ENCODE measurements at places on chromosomes 12 and 14.

- no peak for DNase-seq
Observed at GRCh38 chr12:105911966-105912365, 226.8 kb downstream of the NUAK1 start.

GRCh38 chr12:108784270-108784669 is 53.0 kb upstream of the CORO1C start:
- DNase-seq, result no peak

GRCh38 chr14:56787530-56787929 is 22.7 kb downstream of the OTX2 start:
- no peak for DNase-seq

DNA sequence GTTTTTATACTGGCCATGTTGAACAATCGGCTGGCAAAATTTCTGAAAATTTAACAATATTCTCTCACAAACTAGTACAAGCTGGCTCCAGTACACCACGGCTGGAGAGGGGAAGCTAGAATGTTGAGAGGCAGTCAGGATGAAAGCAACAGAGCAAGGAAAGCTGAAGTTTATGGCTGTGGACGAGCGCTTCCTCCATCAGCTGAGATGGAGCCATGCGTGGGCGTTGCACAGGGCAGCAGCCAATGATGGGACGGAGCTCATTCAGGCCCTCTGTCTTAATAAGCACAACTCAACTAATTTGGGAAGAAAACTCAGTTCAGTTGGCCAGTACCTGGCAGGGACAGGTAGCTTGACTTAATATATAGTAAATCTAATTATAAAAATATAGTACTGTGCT is 14.1 kb upstream of the DCP1B start:
- no peak for DNase-seq

GRCh38 chr12:89671469-89671868 is 37.2 kb downstream of the ATP2B1 start:
- DNase-seq, result no peak

GRCh38 chr14:93643676-93644075 is 144.6 kb downstream of the PRIMA1 start:
- no peak for DNase-seq

- DNase-seq, result no peak
Observed at GRCh38 chr14:42198010-42198409, 591.3 kb downstream of the LRFN5 start.

DNA sequence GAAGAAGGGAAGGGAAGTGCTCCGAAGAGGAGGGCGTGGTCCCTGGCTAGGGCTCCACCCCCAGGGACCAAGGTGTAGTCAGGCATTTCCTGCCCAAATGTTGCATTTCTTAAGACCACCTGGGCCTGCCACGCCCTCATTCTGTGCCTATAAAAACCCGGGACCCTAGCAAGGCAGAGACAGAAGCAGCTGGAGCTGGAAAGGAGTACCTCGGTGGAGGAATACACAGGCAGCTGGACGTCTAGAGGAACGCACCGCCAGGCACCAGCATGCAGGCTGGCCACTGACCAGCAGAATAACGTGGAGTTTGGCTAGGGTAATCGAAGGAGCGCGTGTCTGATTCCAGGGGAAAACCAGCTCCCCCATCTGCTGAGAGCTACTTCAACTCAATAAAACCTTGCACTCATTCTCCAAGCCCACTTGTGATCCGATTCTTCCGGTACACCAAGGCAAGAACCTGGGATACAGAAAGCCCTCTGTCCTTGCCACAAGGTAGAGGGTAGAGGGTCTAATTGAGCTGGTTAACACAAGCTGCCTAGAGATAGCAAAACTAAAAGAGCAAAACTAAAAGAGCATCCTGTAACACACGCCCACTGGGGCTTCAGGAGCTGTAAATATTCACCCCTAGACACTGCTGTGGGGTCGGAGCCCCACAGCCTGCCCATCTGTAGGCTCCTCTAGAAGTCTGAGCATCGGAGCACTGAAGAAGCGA is 21.0 kb downstream of the CFL2 start:
- DNase-seq, result no peak

DNA sequence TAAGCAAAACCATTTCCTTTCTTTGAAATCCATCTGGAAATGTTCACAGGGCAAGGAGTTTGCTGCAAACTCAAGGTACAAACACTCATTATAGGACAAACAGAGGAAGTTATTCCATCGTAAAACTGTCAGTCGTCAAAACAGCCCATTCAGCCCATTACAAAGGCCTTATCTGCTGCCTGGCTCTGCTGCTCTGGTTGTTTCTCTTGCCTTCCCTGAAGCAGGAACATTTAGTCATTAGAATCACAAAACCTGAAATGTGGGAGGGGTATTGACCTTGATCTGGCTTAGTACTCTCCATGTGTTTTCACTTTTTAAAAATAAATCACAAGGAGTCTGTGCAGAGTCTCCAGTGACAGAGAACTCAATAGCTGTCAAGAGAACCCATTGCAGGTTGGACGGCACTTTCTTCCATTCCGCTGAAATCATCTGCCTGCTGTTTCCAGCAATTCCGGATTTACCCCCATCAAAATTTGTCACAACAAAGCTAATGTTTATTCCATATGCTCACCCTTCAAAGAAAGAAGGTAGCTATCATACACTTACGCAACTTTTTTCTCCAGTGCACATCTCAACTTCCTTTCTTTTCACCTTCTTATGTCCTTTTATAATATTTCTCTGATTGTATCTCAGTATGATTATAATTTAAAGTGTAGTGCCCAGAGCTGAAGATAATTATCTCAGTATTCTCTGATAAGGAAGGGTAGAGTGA is 24.6 kb upstream of the ITPR2 start:
- DNase-seq, result no peak

DNA sequence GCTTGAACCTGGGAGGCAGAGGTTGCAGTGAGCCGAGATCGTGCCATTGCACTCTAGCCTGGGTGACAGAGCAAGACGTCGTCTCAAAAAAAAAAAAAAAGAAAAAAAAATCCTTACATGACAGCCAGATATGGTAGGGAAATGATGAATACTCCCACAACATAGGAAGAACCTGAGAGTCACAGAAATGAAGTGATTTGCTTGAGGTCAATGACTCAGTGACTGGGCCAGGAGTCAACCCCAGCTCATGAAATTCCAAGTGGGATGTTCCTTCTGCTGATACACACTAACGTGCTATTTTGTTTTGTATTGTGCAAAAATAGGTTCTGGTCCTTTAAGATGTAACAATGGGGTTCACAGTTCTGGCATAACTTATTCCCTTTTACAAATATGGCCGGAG is 9.0 kb downstream of the RHOF start:
- DNase-seq, result no peak

DNA sequence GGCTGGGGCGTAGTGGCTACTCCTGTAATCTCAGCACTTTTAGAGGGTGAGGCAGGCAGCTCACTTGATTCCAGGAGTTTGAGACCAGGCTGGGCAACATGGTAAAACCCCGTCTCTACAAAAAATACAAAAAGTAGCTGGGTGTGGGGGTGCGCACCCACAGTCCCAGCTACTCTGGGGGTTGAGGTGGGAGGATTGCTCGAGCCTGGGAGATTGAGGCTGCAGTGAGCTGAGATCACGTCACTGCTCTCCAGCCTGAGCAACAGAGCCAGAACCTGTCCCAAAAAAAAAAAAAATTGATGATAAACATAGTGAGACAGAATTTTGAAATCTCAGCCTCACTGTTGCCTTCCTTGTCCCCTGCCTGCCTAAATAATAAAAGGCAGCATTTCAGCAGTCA is 40.0 kb downstream of the PTPN11 start:
- no peak for DNase-seq

DNA sequence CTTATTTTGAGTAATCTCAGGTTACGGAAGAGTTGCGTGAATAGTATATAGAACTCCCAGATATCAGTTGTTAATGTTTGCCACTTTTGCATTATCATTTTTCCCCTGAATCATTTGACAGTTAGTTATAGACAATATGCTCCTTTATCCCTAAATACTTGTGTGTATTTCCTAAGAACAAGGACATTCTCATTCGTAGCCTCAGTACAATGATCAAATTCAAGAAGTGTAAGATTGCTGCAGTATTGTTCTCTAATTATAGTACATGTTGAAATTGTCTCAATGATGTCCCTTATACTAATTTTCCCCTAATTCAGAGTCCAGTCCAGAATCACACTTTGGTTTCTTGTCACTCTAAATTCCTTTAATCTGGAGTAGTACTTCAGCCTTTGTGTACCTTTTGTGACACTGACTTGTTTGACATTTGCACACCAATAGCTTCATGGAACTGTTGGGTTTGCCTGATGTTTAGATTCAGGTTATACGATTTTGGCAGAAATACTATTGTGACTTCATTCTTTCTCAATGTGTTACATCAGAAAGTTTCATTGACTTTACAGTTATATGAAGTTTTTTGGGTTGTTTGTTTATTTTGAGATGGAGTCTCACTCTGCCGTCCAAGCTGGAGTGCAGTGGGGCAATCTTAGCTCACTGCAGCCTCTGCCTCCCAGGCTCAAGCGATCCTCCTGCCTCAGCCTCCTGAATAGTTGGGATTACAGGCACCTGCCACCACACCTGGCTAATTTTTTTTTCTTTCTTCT is 13.1 kb downstream of the DYNC1H1 start:
- DNase-seq, result no peak

DNA sequence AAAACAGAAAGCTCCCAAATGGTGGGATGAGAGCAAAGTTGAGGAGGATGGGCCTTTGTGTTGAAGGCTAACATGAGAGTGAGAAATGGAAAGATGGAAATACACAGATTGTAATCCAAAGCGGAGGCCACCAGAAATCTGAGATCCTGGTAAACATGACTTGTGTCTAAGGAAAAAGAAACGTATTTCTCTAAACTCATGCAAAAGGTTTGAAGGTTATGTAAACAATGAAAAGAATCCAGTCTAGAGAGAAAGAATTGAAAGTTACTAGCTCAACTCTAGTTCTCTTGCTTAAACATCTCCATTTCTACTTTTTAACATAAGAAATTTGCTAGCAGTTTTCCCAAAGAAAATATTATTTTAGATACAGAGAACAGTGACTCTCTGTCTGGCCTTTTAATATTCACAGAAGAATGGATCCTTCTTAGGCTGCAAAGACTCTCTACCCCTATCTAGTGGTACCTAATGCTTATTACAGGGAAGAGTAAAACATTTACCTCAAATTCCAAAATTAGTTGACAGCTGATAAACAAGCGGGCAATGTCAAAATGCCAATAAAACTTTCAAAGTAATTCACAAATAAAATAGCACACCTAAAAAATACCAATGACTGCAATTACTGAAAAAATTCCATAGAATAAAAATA is 75.8 kb upstream of the SOX5 start:
- no peak for DNase-seq

GRCh38 chr14:50225067-50225973 is 6.1 kb downstream of the SOS2 start:
- no peak for DNase-seq

DNA sequence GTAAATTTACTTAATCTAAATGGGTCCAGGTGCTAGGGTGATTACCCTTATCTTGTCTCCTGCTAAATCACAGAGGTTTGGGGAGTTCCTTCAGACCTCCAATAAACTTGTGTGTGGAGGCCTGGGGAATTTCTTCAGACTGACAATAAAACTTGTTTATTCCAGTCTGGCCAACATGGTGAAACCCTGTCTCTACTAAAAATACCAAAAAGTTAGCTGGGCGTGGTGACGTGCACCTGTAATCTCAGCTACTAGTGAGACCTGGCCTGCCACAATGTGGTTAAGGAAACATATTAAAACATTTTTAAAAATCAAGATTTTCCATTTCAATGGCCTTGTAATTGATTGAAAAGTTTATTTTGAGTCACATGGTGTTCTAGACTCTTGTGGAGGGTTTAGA is 126.9 kb upstream of the FGD4 start:
- DNase-seq, result no peak

DNA sequence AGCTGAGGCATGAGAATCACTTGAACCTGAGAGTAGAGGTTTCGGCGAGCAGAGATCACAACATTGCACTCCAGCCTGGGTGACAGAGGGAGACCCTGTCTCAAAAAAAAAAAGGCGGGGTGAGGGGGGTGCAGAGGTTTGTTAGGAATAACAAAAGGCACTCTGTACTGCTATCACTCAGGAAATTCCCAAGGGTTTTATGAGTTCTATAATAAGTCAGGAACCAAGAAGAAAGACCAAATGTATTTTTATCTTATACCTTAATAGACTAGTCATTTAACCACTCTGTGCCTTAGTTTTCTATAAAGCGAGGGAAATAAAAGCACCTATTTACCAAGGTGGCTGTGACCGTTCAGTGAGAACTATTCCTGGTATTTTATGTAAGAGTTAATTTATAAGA is 319.2 kb downstream of the GPHN start:
- no peak for DNase-seq

GRCh38 chr12:39275846-39276245 is 167.1 kb downstream of the KIF21A start:
- DNase-seq, result no peak

DNA sequence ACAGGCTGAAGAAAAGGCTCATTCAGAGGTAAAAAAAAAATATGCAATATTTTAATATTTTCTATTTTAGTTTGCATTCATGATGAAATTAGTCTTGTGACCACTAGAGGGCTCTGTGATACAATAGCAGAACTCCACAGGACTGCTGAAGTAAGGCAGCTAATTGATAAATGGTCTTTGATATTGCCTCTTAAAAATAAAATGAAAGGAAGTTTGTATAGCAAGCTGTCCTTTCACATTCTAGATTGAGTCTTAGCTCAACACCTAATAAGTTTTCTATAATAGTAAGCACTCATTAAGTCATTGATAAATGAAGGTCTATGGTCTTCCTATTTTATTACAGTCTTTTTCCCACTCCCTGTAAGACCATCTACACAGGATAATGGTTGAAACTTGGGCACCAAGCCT is 315.7 kb downstream of the NAV3 start:
- no peak for DNase-seq

DNA sequence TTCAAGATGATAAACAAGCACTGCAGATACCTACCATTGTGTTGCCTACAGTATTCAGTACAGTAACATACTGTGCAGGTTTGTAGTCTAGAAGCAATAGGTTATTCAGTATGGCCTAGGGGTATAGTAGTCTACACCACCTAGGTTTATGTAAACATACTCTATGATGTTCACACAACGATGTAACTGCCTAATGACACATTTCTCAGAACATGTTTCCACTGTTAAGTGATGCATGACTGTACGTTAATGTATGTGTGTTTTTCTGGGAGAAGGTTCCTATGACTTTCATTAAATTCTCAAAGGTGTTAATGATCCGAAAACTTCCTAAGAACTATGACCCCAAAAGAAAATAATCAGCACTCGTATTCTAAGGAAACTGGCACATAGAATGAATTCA is 20.9 kb upstream of the CALM1 start:
- no peak for DNase-seq

DNA sequence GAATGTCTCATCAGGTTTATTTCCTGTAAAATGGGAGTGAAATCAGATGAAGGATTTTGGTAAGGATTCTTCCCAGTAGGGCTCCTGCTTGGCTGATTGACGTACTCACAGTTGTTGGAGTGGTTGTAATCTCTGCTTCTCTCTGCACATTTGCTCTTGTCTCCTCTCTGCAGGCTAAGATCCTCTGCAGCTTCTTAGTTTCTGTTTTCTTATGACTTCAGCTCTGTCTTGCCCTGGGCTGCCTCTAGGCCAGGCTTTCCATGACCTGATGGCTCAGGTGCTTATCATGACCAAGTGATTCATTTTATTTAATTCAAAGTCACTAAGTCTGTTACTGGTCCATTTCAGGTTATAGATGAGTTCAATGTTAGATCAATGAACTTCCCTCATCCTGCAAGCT is 394.5 kb upstream of the DDHD1 start:
- DNase-seq, result no peak

Data from activated CD4-positive, alpha-beta T cell treated with anti-CD3 and anti-CD28 coated beads, Interleukin-2, amount 50 U/mL, for 4 hours (primary cell).